Renal cortex interstitium (tissue), 15 donors: ENCODE measurements at places on chromosomes 1 and 21.

DNA sequence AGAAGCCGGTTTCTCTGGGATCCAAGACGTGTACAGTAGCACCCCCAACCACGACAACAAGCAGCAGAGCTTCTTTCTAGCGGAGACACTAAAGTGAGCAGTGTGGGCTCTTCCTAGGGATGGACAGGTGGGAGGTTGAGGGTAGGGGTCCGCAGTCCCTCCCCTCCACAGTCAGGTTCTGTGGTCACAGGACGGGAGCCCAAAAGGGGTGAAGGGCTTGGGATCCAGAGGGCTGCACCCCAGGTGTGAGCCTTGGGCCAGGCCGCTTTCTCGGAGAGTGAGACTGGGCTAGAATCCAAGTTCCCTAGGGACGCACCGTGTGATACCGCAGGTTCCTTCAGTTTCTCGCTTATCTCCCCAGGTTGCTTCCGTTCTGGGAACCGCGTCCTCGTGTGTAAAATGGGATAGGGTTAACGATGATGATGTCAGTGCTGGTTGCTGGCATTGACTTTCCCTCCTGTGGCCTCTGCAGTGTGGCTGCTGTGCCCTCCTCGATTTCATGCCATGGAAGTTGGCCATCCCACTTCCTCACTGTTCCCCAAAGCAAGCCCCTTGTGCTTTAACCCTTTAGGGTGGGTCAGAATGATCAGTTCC is 17.3 kb upstream of the SELENON start:
- no peak for DNase-seq

DNA sequence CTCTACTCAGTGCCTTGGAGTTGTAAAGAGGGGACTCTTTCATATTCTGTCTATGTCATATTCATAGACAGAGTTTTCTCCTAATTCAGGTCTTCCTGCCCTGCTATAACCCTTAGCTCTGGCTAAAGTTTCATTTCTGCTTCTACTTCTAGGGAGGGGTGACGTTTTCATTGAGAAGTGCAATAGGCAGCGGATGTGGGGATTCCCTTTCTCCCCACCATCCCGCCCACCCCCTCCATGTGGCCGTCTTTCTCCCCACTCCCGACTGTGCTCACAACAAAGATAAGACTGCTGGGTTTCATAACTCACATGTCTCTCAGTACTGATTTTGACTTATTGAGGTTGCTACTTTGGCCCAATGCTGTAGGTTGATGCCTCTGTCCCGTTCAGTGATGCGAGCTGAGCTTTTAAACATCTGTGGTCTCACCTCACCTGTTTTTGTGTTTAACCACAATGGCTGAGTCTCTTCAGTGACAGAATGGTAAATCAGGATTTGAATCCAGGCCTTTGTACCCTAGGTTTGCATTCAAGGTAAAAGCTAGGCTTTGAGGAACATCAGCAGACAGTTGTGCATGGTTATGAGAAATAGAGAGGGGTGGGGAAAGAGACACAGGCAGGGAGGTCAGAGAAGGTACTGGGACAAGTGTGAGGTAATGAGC is 7.8 kb upstream of the KIF14 start:
- DNase-seq, result no peak

DNA sequence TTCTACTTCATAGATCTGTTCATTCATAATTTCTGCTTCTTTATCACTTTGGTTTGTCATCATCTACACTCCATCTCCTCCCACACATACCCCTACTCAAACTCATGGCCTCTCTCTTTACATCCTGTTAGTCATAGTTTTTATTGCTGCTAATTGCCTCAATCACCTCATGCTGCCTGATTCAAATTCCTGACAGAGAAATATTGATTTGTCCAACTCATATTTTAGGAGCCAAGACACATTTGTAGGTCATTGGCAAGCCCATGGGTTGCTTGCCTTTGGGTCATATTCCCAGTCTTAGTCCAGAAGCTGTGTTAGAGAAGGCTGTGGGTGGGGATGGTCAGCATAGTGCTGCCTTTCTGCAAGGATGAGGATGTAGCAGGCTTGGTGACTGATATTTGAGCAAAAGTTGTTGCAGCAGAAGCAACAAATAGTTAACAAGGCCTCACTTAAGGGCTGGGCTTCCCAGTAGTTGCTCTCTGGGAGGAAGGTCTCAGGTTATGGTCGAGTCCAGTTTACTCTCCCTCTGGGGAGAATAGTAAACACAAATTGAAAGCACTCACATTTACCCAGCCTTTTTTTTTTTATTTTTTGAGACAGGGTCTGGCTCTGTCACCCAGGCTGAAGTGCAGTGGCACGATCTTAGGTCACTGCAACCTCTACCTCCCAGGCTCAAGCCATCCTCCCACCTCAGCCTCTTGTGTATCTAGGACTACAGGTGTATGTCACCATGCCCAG is 22.4 kb upstream of the EPS15 start:
- no peak for DNase-seq

DNA sequence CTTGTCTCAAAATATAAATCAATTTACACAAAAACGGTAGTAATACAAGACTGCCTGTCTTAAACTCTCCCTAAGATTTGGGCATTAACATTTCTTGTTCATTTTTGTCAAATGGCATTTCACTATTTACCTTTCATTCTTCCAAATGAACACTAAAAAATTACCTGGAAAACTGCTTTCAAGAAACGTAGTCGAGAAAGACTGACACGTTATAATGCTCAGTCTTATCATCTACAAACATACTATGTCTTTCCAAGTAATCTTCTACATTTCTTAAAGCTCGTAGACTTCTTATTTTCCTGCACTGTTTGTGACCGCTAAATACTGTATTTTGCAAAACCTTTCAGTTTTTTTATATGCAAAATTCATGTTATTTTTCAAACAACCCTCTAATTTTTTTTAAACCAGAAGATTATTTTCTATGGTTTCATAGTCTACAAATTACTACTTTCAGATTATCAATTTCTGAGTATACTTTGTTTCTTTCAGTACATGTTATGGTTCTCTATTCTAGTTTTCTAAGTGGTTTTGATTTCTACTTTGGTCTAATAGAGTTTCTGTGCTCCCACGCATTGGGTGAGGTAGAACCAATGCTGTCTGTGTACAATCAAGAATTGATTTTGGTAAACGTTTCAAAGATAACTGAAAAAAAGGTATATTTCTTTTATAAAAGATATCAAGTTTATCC is 336.4 kb downstream of the SMYD3 start:
- no peak for DNase-seq

DNA sequence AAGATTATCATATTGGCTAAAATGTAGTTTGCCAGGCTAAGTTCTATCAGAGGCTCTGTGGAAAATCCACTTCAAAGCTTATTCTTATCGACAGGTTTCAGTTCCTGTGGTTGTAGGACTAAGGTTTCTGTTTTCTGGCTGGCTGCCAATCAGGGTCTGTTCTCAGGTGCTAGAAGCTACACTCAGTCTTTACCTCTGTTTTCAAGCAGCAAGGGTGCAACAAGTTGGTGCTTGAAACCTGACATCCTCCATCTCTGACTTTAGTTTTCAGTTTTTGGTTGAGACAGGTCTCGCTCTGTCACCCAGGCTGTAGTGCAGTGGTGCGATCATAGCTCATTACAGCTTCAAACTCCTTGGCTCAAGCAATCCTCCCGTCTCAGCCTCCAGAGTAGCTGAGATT is 15.3 kb upstream of the TMCO2 start:
- no peak for DNase-seq

- no peak for DNase-seq
These were observed 5.0 kb upstream of the CYB5R1 start for GRCh38 chr1:202972046-202972445.
